ENCODE measurements at places on chromosomes 16 and 17. TPM values are rescaled to one million over a fixed set of nuclear protein-coding genes. Genes with fewer than 3 reads are reported as not detected.

NOG gene
- total RNA-seq = 1.9 TPM

REXO5 gene
- 10.7 TPM for total RNA-seq

PPP1R27 gene
- total RNA-seq = 1.1 TPM

HOXB2 gene
- 23.9 TPM for total RNA-seq

ALDOA gene
- total RNA-seq = 791 TPM

PRSS27 gene
- 5.7 TPM for total RNA-seq

PPM1E gene
- 17.3 TPM for total RNA-seq

SDR42E1 gene
- 0.11 TPM for total RNA-seq

CD7 gene
- 0.37 TPM for total RNA-seq

ADGRG3 gene
- total RNA-seq = 0.73 TPM

GNPTG gene
- total RNA-seq = 93.0 TPM

FBXO39 gene
- 0.76 TPM for total RNA-seq

MYLK3 gene
- total RNA-seq = 0.64 TPM

GRCh38 chr17:51997723-51998122 lies 160.8 kb downstream of the CA10 start:
- ATAC-seq = no peak

- no peak for ATAC-seq
Observed at GRCh38 chr17:79775632-79776031, 2.3 kb upstream of the CBX2 start.

GRCh38 chr16:67386861-67387455 lies 6.3 kb downstream of the TPPP3 start:
- no peak for ATAC-seq

DNA sequence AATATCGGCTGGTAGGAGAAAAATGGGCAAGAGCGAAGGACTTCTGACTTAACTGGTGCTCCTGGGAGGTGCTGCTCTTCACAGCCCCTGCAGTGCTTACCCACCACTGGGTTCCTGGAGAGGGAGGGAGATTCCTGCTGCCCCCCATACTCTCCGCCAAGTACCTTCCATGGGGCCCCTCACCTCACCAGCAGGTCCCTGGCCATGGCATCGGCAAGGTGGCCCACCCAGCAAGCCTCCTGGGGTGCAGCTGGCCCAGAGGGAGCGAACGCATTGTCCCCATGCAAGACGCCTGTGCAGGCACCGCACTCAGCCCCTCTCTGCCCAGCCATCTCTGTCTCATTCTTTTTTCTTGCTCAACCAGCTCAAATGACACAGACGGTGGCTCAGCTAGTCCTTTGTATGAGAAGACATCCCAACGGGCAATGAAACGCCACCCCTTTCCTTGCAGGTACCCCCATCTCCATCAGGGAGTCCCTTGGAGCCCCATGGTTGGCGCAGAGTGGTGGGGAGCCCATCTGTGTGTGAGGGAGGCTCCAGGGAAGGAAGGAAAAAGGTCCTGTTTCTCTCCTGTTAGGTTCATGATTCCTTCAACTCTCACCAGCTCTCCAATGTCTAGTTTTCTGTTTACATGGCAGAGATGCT lies 9.6 kb upstream of the ALDH3A1 start:
- no peak for ATAC-seq

DNA sequence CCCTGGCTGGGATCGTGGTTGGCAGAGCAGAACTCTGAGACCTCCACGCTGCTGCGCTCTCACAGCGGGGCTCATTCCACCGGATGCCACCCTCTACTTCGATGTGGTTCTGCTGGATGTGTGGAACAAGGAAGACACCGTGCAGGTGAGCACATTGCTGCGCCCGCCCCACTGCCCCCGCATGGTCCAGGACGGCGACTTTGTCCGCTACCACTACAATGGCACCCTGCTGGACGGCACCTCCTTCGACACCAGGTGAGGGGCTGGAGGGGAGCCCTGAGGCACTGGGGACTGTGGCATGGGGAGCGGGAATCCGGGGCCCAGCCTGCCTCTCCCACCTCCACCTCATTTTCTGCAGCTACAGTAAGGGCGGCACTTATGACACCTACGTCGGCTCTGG lies 5.2 kb downstream of the FKBP10 start:
- no peak for ATAC-seq

DNA sequence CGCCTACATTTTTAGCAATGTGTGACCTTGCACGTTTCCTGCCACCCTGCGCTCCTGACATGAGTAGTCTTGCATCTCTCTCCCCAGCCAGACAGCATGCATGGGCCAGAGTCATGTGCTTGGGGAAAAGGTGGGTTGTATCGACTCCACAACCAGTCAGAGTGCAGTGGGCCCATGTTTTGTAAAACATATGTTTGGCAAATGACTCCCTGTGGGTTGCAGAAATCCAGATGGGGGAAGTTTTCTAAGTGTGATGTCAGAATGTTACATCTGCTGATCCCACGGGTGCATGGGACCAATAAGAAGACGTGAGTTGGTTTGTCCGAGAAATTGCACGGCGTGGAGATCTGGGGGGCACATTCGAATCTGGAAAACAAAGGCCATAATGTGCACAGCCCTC lies 147.1 kb downstream of the FOXL1 start:
- ATAC-seq = no peak

- ATAC-seq = no peak
Observed at GRCh38 chr17:65743308-65743655, 181.8 kb upstream of the AXIN2 start.

- ATAC-seq = no peak
Observed at GRCh38 chr17:4110152-4110551, 32.7 kb downstream of the ZZEF1 start.

DNA sequence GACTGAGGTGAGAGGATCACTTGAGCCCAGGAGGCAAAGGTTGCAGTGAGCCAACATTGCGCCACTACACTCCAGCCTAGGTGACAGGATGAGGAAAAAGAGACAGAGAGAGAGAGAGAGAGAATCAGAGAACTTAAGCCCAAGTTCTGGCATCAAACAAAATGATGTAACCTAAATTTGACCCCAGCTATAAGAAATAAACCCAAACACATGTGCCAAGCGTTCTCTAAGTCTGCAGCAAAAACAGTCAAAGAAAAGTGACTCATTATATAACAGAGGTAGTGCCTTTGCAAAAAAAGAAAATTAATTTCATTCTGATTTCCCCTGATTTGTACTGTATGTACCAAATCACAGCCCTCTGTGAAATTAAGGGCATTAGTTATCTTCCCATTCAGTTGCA lies 89.5 kb downstream of the CDH11 start:
- ATAC-seq = no peak

GRCh38 chr17:31877911-31878702 lies 19.1 kb upstream of the COPRS start:
- peak; percentile 95 for ATAC-seq

- no peak for ATAC-seq
Observed at GRCh38 chr16:84611041-84611440, 6.8 kb downstream of the COTL1 start.

DNA sequence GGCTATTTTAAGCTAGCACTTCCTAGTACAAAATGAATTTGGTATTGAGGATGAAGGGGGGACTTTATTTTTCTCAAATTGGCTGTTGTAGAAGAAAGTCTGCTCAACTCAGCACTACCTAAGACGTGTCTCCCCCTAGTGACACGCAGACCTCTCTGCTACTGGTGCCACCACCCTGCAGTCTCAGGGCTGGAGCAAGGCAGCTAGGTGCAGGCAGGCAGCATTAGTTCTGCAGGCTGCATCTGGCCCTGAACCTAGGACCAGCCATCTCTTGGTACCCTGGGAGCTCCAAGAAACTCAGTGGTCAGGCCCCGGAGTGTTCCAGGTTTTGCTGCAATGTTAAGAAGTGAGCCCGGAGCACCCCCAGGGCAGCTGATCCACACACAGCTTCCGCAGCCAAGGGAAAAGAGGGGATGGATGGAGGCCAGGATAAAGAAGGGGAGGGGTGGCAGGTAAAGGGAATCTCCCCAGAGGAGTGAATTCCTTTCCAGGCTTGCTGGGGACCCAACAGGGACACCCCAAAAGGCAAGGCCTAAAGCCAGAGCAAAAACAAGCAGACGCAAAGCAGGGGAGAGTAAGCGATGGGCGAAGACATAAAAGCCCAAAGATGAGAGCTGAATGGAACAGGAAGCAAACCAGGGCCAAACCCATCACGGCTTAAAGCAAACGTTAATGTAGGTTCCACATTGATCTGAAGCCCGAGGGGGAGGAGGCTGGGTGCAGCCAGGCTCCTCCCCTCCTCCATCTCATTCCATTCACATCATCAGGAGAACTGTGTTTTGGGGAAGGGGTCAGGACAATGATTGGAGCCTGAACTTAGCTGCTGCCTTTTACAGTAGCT lies 200.5 kb downstream of the ZFHX3 start:
- peak; percentile 48 for ATAC-seq

GRCh38 chr16:54582631-54583250 lies 296.2 kb upstream of the IRX3 start:
- peak; percentile 31 for ATAC-seq

DNA sequence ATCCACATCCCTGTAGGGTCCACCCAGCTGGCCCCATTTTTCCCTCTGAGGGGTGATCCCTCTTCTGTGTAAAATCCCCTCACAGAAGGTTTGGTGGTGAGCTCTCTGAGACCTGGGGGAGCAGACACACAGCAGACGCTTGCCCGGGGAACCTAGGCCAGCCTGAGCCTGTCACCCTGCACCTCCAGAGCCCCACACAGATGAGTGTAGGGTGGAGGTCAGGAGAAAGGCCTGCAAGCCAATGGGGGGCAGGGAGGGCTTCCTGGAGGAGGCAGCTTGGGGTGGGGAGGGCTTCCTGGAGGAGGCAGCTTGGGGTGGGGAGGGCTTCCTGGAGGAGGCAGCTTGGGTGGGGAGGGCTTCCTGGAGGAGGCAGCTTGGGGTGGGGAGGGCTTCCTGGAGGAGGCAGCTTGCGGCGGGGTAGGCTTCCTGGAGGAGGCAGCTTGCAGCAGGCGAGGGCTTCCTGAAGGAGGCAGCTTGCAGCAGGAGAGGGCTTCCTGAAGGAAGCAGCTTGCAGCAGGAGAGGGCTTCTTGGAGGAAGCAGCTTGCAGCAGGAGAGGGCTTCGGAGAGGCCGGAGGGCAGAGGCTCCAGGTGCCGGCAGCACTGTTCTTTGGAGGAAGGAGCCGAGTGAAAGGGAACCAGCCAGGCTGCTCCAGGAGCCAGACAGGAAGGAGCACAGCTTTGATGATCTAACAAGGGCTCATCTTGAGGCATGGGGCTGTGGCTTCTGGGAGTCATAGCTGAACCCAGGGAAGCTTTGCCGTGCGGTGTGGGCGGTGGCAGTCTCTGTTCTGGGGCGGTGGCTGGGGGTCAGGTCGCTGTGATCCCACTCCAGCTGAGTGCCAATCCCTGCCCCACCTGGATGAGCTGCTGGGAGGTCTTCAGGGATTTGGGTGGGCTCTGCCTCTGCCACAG lies 83.7 kb upstream of the ZNF469 start:
- ATAC-seq = no peak

- no peak for ATAC-seq
Observed at GRCh38 chr16:83300326-83300725, 507.5 kb upstream of the HSBP1 start.

DNA sequence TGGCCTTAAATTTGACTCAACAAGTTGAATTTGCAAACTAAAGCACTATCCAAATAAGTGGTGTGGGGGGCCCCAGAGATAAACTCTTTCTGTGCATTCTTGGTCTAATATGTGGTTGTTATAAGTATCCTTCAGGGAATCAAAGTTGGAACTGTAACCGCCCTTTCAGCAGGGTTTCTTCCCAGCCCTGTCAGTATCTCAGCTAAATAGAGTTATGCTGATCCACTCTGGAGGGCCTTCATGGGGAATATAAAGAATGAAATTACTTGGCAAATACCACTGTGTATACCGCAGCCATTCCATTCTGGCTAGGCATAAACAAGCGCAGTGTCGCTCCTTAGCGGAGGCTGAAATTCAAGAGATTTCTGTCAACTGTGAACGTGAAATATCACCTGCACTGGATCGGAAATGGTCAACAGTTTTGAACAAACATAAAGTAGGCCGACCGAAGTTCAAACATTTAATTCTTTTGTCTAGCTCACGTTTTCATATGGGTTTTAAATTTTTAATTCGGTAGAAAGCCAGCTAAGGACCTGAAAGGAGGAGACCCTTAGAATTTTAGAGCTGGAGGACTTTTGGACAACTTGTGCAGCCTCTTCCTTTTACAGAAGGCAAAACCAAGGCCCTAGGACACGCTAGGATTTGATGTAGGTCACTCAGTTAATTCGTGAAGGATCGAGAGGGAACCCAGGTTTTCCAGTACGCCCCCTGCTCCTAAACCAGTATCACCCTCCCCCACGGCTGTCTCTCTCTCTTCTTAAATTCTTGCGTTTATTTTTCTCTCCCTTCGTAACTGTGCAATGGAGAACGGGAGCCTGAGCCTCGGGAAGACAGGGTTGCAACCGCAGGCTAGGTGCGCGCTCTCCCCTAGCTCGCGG lies 74.7 kb downstream of the CHD9 start:
- ATAC-seq = peak; percentile 7

GRCh38 chr16:24075931-24076716 lies 180.0 kb upstream of the CACNG3 start:
- peak; percentile 80 for ATAC-seq

DNA sequence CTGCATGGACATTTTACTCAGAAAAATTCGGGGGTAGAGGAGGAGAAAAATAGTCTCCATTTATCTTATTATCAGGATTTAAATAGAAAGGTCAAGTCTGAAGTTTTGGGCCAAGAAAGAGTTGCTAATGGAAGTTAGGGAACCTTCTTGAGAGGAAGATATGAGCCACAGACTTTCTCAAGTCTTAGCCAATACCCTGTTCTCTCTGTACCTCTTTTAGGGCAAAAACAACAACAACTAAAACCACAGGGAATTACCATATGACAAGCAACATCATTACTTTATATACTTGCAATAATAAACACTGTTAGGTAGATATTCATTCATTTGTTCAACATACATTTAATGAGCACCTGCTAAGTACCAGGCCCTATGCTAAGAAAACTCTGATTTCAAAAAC lies 282.2 kb upstream of the CDH5 start:
- ATAC-seq = no peak

DNA sequence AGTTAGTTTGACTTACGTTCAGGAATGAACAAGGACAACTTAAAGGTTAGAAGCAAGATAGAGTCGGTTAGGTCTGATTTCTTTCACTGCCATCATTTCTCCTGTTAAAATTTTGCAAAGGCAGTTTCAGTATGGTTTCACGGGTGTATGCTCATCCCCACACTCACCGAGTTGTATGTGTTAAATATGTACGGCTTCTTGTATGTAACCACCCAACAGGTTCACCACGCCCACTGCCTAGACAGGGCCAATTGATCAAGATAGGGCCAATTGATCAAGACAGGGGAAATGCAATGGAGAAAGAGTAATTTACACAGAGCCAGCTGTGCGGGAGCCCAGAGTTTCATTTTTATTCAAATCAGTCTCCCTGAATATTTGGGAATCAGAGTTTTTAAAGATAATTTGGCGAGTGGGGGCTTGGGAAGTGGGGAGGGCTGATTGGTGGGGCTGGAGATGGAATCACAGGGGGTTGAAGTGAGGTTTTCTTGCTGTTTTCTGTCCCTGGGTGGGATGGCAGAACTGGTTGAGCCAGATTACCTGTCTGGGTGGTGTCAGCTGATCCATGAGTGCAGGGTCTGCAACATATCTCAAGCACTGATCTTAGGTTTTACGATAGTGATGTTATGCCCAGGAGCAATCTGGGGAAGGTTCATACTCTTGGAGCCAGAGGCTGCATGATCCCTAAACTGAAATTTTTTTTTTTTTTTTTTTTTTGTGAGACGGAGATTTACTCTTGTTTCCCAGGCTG lies 62.4 kb upstream of the PLCG2 start:
- no peak for ATAC-seq

DNA sequence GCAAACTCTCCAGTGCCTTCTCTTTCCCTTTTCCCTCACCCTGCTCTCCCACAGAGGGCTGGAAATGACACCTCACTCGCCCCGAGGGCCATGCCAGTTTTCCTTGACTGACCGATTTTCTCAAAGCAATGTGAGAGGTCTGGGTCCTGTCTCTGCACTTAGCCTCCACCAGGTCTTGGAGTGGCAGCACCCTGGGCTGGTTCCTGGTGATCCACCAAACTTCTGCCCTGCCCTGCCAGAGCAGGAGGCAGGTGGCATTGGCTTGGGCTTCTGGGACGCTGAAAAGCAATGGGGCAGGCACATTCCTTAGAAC lies 97.5 kb downstream of the RAB11FIP4 start:
- ATAC-seq = no peak

Data from motor neuron (in vitro differentiated cells).